ENCODE measurements at places on chromosomes 5 and 9. TPM values are rescaled to one million over a fixed set of nuclear protein-coding genes. Genes with fewer than 3 reads are reported as not detected.

The EMB gene
- 2.9 TPM for total RNA-seq

The PDE6A gene
- not detected for total RNA-seq

The IL3 gene
- total RNA-seq, result not detected

The TMEM215 gene
- not detected for total RNA-seq

The SLC4A9 gene
- total RNA-seq, result not detected

The OR2V2 gene
- total RNA-seq, result not detected

The AK8 gene
- not detected for total RNA-seq

The FRMPD1 gene
- 0.18 TPM for total RNA-seq

The TMEM250 gene
- 25.9 TPM for total RNA-seq

The SPINK6 gene
- total RNA-seq, result not detected

The GALNT12 gene
- 27.7 TPM for total RNA-seq

The CDO1 gene
- 6.1 TPM for total RNA-seq

The IRF1 gene
- total RNA-seq, result 256 TPM

The PCDHGC4 gene
- 6.8 TPM for total RNA-seq

The TNC gene
- 52.2 TPM for total RNA-seq

The CYLC2 gene
- not detected for total RNA-seq

The GFI1B gene
- not detected for total RNA-seq

The TSSK1B gene
- total RNA-seq, result 0.18 TPM

The USP20 gene
- total RNA-seq, result 9.4 TPM

The FOXD4L6 gene
- not detected for total RNA-seq

The SLC36A2 gene
- total RNA-seq, result not detected

The CTXN3 gene
- not detected for total RNA-seq

The C5orf24 gene
- total RNA-seq, result 28.6 TPM

The PTGER4 gene
- 10.5 TPM for total RNA-seq

The NTNG2 gene
- not detected for total RNA-seq

The CENPP gene
- total RNA-seq, result 25.6 TPM

The MAMDC4 gene
- total RNA-seq, result 1.8 TPM

The F2RL1 gene
- total RNA-seq, result 15.8 TPM

The GLRA1 gene
- total RNA-seq, result not detected

The RNF38 gene
- 15.2 TPM for total RNA-seq

The BAAT gene
- not detected for total RNA-seq

The AQP7 gene
- total RNA-seq, result 2.8 TPM

The PCDHGC3 gene
- 20.0 TPM for total RNA-seq

The ABCA2 gene
- total RNA-seq, result 95.2 TPM

The EFCAB9 gene
- not detected for total RNA-seq

The LCNL1 gene
- total RNA-seq, result not detected

The FAM221B gene
- total RNA-seq, result not detected

The LCP2 gene
- 44.2 TPM for total RNA-seq

The COL15A1 gene
- total RNA-seq, result 32.2 TPM

The PARP8 gene
- total RNA-seq, result 47.5 TPM

The SH3TC2 gene
- under 0.01 TPM for total RNA-seq

The PCDHGA10 gene
- 7.0 TPM for total RNA-seq

The TRAPPC13 gene
- total RNA-seq, result 42.8 TPM

The KIF24 gene
- total RNA-seq, result 2.0 TPM

The SPAG8 gene
- total RNA-seq, result not detected

The DIPK1B gene
- total RNA-seq, result 3.8 TPM

The SLC6A7 gene
- total RNA-seq, result not detected

The CCL27 gene
- total RNA-seq, result 1.3 TPM

The POLR3G gene
- total RNA-seq, result 1.1 TPM

The RAPGEF6 gene
- 33.8 TPM for total RNA-seq

The PCDHGB2 gene
- total RNA-seq, result 9.9 TPM

The C1QTNF2 gene
- not detected for total RNA-seq

The SPATA6L gene
- 16.5 TPM for total RNA-seq

The SMARCA2 gene
- 67.2 TPM for total RNA-seq
